Activated T-cell treated with anti-CD3 and anti-CD28 coated beads for 4 hours (primary cell): ENCODE measurements at places on chromosomes 5 and 9.

- no peak for DNase-seq
Measured at GRCh38 chr9:91750343-91750742, 199.7 kb downstream of the ROR2 start.

GRCh38 chr5:120954255-120954654 lies 490.2 kb downstream of the PRR16 start:
- DNase-seq = no peak

GRCh38 chr5:1800472-1801221 lies 560 bp upstream of the NDUFS6 start:
- DNase-seq = no peak

DNA sequence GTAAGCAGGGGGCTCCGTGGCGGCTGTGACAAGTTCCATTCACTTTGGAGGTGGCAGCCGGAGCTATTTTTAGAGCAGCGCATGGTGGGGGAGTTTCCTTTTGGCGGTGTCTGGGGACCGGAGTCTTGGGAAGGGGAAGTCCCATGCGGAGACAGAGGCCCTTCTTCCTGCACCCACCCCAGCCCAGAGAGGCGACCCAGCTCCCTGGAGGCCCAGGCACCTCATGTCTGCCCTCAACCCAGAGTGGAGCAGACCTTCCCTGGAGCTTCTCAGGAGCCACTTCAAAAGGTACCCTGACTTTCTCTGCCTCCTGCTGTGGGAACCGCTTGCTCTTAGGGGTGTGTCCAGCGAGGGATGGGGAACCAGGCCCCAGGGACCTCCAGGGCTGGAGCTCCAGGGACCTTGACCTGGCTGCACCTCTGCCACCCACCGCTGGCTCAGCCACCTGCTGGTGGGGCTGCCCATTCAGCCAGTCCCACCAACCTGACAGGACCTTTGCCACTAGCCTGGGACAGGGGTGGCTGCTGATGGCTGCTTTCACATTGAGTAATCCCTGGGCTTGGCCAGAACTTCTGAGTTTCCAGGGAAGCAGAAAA lies 34.1 kb downstream of the NEK6 start:
- peak; percentile 21 for DNase-seq

DNA sequence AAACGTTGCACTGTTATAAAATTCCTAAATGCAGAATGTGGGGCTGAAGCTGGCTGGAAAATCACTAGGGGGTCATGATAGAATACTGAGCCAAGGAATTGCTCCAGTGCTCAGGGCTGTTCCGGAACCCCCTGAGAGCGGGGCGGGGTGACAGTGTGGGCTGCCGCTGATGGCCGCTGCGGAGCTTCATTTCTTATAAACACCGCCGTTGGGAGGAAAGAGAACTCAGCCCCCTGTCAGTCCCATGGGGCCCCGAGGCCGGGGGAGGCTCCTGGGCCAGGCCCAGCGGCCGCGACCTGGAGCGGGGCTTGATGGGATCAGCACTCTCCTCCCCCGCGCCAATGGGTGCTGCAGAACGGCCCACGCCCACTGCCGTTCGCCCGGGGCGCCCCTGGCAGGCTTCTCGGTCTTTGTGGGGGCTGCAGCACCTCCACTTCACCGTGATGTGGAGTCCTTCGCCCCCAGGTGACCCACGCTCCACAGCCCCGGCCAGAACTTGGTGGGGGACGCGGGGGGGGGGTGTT lies 5.2 kb upstream of the IRF1 start:
- DNase-seq = peak; percentile 77

- no peak for DNase-seq
Measured at GRCh38 chr5:167305591-167306213, 985.7 kb upstream of the WWC1 start.

- DNase-seq = no peak
Measured at GRCh38 chr5:104171958-104172690, 609.5 kb upstream of the NUDT12 start.

DNA sequence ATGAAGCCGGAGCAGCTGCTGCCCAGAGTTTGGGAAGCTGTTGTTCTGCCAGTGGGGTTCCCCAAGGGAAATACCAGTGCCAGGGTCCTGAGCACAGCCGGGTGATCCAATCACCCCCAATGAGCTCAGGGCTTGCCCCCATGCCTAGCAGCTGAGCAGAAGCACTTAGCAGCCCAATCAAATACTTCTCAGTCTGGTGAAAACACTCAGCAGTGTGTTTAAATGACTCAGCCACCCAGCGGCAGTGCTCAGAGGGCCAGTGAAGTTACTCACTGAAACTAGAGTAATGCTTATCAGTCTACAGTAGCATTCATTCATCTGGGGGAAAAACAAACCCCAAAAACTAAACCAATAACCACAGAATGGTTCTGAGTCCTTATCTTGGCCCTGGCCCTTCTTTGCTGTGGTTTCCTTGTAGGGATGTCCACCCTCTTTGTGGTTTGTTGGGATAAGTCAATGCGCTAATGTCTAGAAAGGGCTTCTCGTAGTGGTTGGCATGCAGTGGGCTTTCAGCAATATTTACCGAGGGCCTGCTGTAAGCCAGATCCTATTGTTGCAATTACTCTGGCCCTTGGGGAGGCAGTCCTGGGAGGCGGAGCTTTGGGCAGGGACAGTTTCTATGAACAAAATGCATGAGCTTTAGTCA lies 43.1 kb downstream of the LHX2 start:
- no peak for DNase-seq

GRCh38 chr5:11477786-11478185 lies 426.5 kb downstream of the CTNND2 start:
- no peak for DNase-seq

- DNase-seq = no peak
Measured at GRCh38 chr5:116265471-116265870, 180.6 kb downstream of the COMMD10 start.

GRCh38 chr9:11868795-11869194 lies 824.4 kb upstream of the TYRP1 start:
- no peak for DNase-seq

DNA sequence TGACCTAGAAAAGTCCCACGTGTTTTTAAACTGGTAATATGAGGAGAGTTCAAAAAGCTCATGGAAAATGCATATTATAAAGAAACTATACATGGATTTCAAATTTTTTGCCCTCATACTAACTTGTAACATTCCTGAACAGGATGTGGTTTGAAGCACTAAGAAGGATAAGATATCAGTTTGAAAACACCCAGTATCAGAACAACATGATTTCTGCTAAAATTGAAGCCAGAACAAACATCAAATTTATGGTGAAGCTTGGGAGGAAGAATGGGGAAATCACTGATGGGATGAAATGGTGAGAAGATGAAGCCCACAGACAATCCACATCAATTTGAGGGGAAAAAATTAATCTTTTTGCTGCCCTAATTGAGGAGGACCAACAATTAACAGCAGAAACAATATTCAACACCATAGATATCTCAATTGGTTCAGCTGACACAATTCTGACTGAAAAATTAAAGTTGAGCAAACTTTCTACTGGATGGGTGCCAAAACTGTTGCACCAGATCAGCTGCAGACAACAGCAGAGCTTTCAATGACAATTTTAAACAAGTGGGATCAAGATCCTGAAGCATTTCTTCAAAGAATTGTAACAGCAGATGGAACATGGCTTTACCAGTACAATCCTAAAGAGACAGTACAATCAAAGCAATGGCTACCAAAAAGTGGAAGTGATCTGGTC lies 113.2 kb upstream of the SNX2 start:
- no peak for DNase-seq

- no peak for DNase-seq
Measured at GRCh38 chr5:39437467-39437866, 12.7 kb upstream of the DAB2 start.

- no peak for DNase-seq
Measured at GRCh38 chr9:116482740-116483139, 204.4 kb upstream of the TRIM32 start.
